NCI-H510A (cell line): ENCODE measurements at places on chromosomes 4 and X.

- DNase-seq: no peak
Observed at GRCh38 chrX:41921492-41922430, 1.6 kb downstream of the CASK start.

- no peak for DNase-seq
Observed at GRCh38 chrX:84118769-84119168, 69.2 kb downstream of the RPS6KA6 start.

DNA sequence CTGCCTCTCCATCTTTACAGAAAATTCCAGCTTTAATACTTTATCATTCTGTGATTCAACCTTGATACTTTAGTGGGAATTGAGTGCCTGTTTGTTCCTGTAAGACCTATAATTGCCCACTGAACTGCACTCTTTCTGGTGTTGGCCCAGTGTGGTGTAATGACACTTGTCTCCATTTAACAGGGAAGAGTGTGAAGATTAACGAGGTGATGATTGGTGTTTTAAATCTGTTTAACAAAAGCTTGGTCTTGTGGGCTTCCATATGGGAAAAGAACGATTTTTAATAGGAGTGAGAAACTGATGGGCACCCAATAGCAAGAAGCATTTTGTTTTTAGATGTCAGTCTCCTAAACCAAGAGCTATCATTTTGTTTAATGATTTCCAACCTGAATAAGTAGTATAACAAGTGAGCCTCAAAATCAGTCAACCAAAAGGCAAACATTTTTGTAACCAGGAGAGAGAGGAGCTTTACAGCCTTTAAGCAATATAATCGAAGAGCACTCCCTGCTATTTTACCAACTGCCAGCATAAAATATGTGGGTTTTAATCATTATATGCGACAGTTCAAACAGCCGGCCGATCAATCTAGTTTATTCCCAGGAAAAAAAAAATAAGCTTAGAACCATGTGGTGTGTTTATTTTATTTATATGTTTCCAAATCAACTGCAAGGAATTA is 50.2 kb downstream of the SUPT20HL1 start:
- DNase-seq: no peak

- DNase-seq: no peak
Observed at GRCh38 chr4:182567119-182567518, 323.9 kb downstream of the TENM3 start.

GRCh38 chr4:57373991-57374390 is 263.8 kb upstream of the IGFBP7 start:
- DNase-seq: no peak

DNA sequence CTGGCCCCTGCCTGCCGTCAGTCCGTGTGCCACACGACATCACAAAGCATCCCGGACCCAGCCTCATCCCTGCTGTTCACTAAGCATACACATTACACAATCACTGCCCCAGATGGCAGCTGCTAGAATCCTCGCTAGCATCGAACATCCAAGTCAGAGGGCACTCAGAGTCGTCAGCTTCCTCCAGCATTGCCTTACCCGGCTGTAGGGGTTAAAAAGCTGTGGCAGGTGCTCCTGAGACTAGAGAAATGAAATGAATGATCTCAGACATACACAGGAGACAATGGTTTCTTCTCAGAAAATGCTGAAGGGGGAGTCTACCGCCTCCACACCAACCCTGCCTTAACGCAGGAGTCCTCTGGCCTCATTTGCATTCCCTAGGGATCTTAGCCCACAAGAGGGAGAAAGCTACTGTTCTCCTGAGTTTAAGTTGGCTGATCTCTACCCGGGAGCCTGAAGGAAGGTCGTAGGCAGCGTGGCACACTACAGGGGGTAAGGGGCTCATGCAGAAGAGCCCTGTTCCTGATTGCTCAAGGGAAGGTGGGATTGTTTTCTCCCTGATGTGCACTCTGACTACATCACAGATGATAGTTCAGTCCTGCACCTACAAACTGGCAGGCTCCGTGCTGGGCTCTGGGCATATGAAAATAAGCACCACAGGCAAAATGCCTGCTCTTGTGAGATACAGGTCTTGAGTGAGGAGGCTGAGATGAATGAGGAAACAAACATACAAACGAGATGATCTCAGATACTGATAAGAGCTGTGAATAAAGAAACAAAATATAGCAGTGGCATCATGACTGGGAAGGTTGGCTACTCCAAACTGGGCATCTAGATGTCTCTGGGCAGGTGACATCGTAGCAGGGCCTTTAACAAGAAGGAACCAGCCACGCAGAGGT is 2.6 kb upstream of the KIAA0232 start:
- DNase-seq: peak; percentile 40

- no peak for DNase-seq
Observed at GRCh38 chr4:76562161-76562560, 127.1 kb downstream of the SHROOM3 start.

DNA sequence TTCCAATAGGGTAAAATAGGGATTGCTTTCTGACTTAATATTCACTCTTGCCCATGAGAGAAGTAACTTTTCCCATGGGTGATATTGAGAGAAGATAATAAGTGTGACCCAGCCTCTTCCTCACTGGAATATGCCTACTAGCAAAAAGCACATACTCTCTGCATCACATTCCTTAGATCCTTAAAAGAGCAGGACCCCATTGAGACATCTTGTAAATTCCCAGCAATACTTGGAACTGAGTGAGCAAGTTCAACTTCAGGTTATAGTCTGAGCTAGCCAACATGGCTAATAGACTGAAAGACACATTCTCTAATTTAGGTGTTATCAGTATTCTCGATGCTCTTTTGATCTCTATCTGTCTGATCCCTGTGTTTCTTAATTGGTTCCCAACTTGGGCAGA is 1372.3 kb downstream of the STIM2 start:
- no peak for DNase-seq

DNA sequence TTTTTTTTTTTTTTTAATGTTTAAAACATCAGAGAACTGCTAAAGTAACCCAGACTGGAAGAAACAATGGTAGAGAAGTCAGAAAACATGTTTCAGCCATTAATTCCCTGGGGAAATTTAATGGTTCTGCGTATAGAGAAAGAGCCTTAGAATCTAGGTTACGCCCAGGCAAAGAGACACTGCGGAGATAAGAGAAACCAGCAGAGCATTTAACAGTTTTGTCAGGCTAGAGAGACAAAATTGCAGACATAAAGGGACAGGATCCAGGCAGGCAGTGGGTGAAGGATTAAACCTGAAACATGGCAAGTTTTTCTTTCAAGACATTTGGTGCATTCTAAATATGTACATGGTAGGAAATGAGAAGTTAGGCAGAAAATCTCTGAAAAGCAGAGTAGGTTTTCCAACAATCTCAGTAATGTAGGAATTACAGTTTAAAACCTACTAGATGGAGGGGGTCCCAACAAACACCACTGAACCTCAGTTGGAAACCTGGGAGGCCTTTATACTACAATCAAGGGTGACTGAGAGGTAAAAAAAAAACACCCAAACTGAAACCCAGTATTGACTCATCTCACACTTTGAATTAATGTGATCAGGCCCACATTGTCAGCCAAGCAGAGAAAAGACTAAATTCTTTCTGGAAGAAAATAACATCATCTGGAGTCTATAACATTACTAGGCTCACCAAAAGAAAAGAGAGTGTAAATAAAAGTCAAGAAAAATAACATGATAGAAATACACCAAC is 254.2 kb upstream of the NWD2 start:
- DNase-seq: no peak

DNA sequence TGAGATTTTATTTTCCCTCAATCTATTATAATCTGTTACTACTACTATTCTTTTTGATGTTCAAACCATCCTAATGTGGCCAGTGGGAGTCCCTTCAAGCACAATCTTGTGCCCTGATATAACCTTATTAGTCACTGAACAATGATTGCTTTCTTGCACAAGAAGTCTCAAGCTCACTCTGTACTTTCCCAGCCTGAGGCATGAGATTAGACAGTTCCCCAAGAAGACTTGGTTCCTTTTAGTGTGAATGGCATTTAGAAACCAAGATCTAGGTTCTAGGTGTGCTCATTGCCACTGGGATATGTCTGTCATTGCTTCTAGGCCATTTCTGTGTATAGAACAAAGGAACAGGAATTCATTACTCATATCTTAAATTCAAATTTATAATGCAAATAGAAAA is 28.0 kb upstream of the RBM41 start:
- no peak for DNase-seq

GRCh38 chr4:10007793-10008608 is 13.3 kb downstream of the SLC2A9 start:
- no peak for DNase-seq

DNA sequence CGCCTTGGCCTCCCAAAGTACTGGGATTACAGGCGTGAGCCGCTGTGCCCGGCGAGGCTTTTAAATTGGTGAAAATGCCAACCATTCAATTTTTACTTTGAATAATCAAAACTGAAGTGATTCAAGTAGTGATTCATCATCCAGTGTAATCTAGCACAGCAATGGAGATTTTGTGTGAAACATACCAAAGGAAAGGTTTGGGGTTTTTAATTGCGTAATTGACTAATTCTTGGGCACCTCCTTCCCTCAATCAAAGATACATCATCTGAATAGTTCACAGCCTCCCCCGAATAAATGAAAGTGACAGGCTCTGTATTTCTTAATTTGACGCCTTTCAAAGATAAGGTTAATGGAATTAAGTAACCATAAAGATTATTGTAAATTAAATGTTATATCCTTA is 69.0 kb downstream of the DMD start:
- no peak for DNase-seq

- DNase-seq: no peak
Observed at GRCh38 chr4:165433529-165433928, 54.7 kb downstream of the CPE start.

DNA sequence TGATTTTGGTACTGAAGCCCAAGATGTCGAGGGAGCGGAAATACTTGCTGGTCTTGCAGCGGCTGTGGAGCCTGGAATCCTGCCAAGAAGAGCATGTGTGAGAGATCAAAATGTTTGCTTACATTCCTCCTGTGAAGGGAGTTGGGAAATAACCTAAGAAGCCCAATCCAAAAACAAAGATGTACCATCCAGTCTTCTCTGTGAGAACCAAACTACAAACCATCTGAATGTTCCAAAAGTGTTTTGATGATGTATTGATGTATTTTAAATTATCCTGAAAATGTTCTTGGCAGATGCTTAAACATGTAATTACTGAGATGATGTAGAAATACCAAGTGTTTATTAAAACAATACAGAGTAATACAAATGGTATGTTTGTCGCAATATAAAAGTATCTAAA is 10.1 kb upstream of the ADH1A start:
- peak; percentile 5 for DNase-seq

DNA sequence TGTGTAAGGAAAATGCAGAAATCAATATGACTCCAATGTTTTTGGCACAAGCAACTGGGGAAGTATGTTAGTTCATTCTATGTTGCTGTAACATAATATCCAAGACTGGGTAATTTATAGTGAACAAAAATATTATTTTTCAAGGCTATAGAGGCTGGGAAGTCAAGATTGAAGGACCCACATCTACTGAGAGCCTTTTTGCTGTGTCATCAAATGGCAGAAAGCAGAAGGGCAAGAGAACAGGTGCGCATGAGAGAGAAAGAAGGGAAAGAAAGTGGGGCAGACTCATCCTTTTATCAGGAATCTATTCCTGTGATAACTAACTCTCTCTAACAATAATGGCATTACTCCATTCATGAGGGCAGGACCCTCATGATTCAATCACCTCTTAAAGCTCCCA is 237.2 kb downstream of the FAT4 start:
- DNase-seq: no peak

DNA sequence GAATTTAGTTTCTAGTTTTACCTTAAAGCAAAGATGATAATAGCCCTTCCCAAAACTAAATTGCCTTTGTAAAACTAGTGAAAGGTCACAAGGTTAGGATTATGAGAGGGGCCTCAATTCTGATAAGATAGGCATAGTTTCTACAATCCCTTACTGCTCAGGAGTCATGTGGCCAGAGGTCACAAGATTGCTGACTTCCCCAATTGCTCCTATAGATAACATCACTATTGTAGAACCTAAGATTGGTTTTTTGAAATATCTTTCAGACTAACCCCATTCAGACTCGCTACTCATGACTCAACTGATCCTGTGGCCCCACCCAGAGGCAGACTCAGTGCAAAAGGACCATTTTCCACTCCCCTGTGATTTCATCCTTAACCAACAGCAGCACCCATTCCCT is 70.3 kb downstream of the SCD5 start:
- no peak for DNase-seq

DNA sequence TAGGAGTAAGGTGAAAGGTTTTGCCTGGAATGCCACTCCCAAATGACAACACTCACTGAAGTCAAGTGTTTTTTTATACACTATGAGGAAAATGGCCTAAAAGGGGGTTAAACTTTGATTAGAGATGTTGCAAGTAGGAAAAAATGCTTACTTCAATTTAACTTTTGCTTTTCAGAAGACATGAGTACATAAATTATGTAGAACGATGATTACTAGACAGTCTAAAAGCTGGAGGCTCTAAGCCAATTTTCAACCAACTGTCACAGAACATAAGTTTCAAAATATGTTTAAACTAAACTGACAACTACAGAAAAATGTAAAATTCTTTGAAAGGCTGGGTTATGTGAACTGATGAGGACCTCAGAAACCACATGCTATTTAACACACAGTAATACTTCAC is 83.4 kb downstream of the SHISA3 start:
- no peak for DNase-seq

DNA sequence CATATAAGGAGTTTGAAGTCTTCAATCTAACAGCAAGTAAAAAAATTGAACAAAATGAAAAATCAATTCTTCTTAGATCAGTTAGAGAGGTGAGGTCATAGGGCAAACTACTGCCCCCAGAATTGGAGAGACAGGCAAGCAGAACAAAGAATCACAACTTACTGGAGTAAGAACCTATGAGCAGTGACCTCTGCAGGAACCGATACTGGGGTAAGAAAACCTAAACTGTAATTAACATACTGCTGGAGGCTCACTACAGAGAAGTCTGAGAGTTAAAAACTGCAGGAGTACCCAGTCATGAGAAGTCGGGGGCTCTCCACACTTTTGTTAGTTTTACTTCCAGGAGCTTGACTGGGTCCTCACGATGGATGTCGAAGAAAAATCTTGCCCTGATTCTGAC is 16.0 kb downstream of the CLDN22 start:
- no peak for DNase-seq

- DNase-seq: no peak
Observed at GRCh38 chr4:6764976-6765620, 17.4 kb upstream of the KIAA0232 start.

DNA sequence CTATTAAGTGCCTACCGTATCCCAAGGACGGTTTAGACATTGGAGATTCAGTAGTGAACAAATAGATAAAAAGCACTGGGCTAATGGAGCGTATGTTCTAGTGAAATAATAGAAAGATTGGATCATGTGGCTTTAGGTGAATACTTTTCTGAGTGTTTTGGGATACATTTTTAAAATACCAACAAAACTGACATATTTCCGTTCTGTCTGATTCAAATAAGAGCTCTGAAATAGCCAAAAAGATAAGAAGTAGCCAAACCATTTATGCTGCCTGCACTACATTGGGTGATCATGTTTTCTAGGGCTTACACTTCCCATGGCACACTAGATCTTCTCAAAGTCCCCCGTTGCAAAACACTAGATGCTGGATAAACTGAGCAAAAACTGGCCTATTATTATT is 14.2 kb downstream of the IGFBP7 start:
- no peak for DNase-seq

DNA sequence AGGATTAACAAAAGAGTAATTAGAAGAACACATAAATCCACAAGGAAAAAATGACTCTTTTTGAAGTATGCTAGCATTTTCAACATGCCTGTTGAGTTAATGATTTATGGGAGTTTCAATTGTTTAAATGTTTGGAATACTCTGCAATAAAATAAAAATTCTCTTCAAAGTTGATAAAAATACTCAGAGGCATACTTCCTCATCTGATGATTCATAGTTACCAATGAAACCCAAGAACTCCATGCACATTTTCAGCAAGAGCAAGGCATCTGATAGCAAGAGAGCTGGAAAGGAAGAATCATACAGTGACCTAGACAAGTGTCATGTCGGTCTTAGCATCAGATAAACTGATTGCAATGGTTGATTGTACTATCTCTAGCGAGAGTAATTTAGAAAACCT is 443.7 kb upstream of the ATOH1 start:
- no peak for DNase-seq
